ENCODE measurements at places on chromosomes 13 and 19.

GRCh38 chr19:14507704-14508542, 10.3 kb downstream of the DNAJB1 start:
- no peak for DNase-seq

DNA sequence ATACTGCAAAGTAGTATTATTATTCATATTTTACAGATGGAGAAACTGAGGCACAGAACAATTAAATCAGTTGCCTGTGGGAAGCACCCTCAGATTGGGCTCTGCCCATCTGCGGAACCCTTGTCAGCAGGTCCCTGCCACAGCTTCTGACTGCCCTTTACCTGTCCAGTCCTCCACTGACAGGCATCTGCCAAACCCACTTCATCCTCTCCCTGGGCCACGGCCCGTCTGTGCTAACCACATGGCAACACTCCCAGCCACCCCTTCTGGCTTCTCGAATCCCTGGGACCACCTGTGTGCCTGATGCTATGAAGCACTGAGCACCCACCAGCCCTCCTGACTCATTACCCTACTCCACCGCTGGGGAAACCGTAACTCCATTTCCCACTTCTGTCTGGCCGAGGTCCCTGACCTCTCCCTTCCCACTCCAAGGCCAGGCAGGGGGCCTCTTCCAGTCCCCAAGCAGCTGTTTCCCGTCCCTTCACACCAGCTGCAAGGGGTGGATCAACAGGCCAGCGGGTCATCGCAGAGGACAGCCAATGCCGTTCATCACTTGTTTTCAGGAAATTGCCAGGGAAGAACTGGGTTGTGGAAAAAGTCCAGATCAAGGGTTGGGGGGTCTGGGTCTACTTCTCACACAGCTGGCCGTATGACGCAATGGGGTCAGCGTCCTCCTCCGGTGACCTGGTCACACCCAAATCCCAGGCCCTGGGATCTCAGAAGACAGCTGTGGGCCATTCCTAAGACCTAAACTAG, 2.5 kb downstream of the KANK3 start:
- peak; percentile 85 for DNase-seq

DNA sequence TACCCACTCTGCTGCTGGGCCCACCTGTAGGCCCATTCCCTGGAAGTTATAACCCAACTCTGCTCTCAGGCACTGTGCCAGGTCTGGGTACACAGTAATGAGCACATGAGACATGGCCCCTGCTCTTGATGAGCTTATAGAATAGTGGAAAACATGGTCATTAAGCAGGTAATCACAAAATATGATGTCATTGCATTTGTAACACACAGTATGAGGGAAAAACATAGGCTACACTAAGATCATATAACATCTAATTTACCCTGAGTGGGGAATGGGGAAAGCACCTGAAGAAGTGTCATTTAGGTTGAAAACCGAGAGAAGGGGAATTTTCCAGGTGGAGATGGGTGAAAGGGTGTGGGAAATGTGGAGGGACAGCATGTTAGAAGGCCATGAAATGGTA, 3.9 kb upstream of the CNMD start:
- DNase-seq, result no peak

DNA sequence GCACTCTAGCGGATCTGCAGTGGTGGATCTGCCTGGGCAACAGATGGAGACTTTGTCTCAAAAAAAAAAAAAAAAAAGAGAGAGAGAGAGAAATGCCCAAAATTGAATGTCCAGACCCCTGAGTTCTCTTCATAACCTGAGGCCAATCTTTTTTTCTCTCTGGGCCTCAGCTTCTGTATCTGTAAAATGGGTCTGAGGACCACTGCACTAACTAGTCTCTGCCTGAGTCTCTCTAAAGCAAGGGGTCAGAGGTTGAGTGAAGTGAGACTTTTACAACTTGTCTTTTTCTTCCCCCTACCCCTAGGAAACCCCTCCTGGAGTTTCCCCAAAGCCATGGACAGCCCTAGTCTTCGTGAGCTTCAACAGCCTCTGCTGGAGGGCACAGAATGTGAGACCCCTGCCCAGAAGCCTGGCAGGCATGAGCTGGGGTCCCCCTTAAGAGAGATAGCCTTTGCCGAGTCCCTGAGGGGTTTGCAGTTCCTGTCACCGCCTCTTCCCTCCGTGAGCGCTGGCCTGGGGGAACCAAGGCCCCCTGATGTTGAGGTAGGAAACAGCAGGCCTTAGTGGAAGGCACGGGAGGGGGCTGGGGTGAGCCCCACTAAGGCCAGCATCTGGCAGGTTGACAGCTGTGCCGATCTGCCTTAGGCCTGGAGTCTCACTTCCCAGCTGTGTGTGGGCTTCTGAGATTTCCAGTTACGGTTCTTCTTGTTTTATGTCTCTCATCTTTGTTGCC, 1.8 kb downstream of the TMEM91 start:
- no peak for DNase-seq

GRCh38 chr13:44249431-44249836, 124.2 kb upstream of the SERP2 start:
- peak; percentile 88 for DNase-seq

All from Right ventricle myocardium inferior (tissue), 1 donor.